ENCODE measurements at places on chromosomes 7 and 10. TPM values are rescaled to one million over a fixed set of nuclear protein-coding genes. Genes with fewer than 3 reads are reported as not detected.

AP1S1 gene
- polyA plus RNA-seq, result 310 TPM

- no peaks in the 10 kb centered on the region for H3K4me1 ChIP-seq
- H3K36me3 ChIP-seq, result no peaks in the 10 kb centered on the region
- no peaks in the 10 kb centered on the region for H3K27me3 ChIP-seq
- no peak overlapping the region for H3K27ac ChIP-seq
Observed at GRCh38 chr7:130099331-130099730, 29.0 kb downstream of the KLHDC10 start.

GRCh38 chr10:59829024-59829423 is 75.8 kb upstream of the MRLN start:
- H3K4me3 ChIP-seq, result no peak overlapping the region
- DNase-seq, result no peak
- no peak overlapping the region for H3K27ac ChIP-seq

DNA sequence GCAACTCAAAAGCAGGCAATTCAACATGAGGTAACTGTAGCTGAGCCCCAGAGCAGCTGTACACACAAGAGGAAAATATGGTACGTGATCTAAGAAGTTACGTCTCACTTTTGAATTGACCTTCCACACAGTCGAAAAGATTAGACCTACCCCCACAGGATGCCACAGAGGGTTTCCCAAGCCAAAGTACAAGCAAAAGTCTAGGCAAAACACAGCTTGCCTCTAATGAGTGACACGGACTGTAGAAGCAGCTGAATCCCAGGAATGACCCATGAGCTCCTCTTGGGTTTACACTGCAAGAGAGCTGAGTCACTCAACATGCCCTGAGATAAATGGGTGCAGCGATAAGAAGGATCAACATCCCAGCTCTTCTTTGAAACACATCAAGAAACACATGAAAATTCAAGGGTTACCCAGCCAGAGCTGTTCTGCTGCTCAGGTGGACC is 9.8 kb downstream of the CREB3L2 start:
- no peaks in the 10 kb centered on the region for H3K36me3 ChIP-seq
- DNase-seq, result no peak
- peaks cover 29% of the 10 kb centered on the region for H3K4me1 ChIP-seq
- no peaks in the 10 kb centered on the region for H3K27me3 ChIP-seq
- H3K27ac ChIP-seq, result no peak overlapping the region

DNA sequence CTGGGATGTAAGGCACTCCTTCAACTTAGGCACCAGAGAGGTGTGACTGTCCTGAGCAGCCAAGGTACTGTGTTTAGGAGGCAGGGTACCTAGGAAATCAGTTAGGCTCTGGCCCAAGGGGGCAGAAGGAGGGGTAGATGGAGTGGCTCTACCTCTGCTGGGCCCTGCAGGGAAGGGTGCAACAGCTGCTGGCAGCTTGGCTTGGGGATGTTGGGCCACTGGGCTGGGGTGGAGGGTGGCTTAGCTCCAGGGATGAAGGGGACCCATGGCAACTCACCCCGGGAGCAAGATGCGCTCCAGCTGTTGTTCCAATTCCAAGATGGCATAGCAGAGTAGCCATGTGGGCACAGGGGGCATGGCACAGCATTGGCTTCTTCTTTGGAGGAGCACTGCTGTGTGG is 42.1 kb downstream of the NEURL1 start:
- H3K36me3 ChIP-seq, result no peaks in the 10 kb centered on the region
- no peak overlapping the region for H3K4me3 ChIP-seq
- H3K4me1 ChIP-seq, result no peaks in the 10 kb centered on the region
- peaks cover 3% of the 10 kb centered on the region for H3K27me3 ChIP-seq
- no peak overlapping the region for H3K27ac ChIP-seq

FLNC gene
- 0.03 TPM for polyA plus RNA-seq

PNLIP gene
- polyA plus RNA-seq, result not detected

- no peaks in the 10 kb centered on the region for H3K36me3 ChIP-seq
- H3K4me1 ChIP-seq, result no peaks in the 10 kb centered on the region
- DNase-seq, result no peak
- no peak overlapping the region for H3K4me3 ChIP-seq
- H3K27me3 ChIP-seq, result no peaks in the 10 kb centered on the region
Observed at GRCh38 chr10:69497611-69498390, 46.5 kb downstream of the TSPAN15 start.

DNA sequence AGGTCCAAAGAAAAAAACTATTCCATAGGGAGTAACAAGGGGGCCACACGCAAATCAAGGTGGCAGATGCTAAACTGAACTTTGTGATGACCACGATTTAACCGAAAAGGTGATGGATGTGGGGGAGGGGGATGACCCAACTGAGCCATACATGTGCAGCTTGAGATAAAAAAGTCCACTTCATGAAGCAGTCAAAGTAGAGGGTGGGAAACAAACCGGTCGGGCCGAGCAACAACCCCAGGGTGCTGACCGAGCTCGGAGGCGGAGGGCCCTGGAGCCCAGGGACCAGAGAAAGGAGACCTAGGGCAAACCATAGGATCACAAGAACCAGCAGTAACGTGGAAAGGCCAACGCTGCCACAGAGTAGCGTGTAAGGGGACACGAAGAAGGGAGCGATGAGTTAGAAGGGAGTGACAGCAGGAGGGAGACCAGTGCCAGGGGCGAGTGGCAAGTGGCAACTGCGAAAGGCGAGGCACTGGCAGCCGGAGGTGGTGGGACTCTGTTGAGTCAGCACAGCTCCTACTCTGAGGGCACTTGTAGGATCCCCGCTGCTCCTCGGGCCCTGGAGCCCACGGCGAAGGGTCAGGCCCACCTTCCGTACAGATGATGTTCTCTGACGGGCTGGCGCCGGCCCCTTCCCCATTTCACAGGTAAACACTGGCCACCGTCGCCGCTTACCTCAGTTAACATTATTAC is 540 bp downstream of the SNX13 start:
- peaks cover 32% of the 10 kb centered on the region for H3K4me1 ChIP-seq
- H3K27me3 ChIP-seq, result no peaks in the 10 kb centered on the region
- H3K27ac ChIP-seq, result peak overlapping the region; percentile 93
- no peaks in the 10 kb centered on the region for H3K36me3 ChIP-seq
- H3K4me3 ChIP-seq, result peak overlapping the region; percentile 80
- no peak for DNase-seq

SYNPO2L gene
- polyA plus RNA-seq, result not detected

DNA sequence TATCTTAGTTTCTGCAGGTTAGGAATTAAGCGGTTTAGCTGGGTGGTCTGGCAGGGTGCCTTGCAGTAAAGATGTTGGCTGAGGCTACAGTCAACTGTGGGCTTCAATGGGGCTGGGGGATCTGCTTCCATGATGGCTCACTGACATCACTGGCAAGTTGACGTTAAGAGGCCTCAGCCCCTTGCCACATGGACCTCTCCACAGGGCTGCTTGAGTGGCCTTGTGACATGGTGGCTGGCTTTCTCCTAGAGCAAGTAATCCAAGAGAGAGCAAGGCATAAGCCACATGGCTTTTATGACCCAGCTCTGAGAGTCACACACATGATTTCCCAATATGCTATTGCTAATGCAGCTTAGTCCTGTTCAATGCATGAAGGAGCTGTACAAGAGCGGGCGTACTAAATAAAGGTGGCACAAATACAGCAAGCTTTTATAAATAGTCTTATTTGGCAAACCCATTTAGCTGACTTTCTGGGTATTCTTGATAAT is 109.1 kb downstream of the SEPTIN7 start:
- DNase-seq, result no peak
- H3K36me3 ChIP-seq, result peaks cover 4% of the 10 kb centered on the region
- no peak overlapping the region for H3K27ac ChIP-seq
- H3K4me3 ChIP-seq, result no peak overlapping the region
- no peaks in the 10 kb centered on the region for H3K27me3 ChIP-seq

DNA sequence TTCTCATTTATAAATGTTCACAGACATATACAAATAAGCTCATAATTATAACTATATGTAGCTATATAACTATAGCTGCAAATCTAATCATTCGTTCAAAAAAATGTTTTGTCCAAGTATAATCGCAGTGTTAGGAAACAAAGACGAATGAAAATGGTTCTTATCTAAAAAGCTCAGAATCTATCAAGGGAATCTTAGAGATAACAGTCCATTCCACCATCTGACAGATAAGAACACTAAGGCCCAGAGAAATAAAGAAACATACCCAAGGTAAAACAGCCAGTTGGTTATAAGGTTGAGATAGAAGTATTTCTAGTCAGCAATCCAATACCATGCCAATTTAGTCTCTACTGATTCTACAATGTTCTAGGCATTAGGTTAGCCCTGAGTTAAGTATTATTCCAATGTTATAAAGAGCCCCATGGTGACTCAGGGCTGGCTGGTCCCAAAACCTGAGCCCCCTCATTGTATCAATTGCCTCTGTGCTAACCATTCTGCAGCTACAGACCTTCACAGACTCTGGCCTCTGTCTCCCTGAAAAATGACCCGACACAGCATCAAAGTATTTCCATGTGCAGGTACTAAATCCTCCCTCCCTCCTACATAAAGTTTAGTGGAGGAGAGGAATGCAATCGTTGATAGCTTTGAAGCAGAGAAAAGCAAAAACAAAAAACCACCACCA is 30.0 kb downstream of the CHCHD3 start:
- no peaks in the 10 kb centered on the region for H3K27me3 ChIP-seq
- no peak for DNase-seq
- no peaks in the 10 kb centered on the region for H3K36me3 ChIP-seq
- H3K4me3 ChIP-seq, result no peak overlapping the region

DNA sequence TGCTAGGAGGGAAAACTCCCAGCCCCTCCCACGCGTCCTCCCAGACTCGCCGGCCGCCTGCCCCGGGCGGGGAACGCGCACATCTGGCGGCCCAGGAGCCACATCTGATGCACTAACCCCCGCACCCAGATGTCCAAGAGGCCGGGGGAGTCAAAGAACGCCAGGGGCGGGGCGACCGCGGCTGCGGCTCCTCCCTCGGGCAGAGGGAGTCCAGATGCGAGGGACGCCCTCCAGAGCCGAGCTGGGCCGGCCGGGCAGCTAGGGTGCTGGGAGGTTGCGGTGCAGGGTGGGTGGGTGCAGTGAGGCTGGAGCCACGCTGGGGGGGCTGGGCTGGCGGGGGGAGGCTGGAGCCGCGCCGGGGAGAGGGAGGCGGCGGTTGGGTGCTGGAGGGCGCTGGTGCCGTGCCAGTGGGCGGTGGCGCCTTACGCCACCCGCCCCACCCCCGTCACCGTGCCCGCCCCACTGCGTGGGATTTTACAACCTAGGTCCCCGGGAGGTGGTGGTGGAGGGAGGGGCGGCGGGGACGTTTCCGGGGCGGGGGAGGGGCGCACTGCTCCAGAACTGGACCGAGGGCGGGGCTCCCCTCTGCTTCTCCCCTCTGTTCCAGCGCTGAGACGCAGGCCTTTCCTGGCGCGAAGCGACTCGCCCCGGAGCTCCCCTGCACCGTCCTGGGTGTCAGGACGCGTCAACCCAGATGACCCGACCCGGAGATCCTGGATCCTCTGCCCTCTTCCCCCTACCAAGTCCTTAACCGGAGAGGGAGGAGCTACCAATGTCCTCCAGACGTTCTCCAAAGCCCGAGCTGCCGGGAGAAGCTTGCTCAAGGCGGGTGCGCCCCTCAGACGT is 109.1 kb downstream of the REEP3 start:
- peak overlapping the region; percentile 72 for H3K4me3 ChIP-seq
- no peaks in the 10 kb centered on the region for H3K27me3 ChIP-seq
- no peaks in the 10 kb centered on the region for H3K36me3 ChIP-seq
- H3K27ac ChIP-seq, result peak overlapping the region; percentile 97
- peaks cover 32% of the 10 kb centered on the region for H3K4me1 ChIP-seq

PARG gene
- polyA plus RNA-seq, result 17.0 TPM

DNA sequence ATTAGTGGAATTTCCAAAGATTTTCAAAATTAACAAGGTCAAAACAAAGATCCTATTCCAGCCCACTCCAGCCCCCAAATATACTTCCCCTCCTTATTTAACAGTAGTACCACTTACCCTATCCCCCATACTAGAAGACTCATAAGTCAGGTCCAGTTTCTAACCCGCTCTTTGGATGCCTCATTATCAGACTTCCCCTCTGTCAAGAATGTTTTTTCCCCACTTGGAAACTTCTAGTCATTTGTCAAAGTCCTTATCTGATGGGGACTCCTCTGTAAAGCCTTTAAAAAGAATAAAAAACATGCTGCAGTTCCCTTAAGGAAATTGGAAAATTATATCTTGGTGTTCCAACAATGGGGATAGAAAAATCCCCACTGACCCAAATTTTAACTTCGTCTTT is 70.1 kb downstream of the IMMP2L start:
- H3K4me1 ChIP-seq, result no peaks in the 10 kb centered on the region
- H3K27ac ChIP-seq, result no peak overlapping the region
- no peak overlapping the region for H3K4me3 ChIP-seq
- H3K27me3 ChIP-seq, result no peaks in the 10 kb centered on the region
- DNase-seq, result no peak

FGF8 gene
- polyA plus RNA-seq, result not detected

DNA sequence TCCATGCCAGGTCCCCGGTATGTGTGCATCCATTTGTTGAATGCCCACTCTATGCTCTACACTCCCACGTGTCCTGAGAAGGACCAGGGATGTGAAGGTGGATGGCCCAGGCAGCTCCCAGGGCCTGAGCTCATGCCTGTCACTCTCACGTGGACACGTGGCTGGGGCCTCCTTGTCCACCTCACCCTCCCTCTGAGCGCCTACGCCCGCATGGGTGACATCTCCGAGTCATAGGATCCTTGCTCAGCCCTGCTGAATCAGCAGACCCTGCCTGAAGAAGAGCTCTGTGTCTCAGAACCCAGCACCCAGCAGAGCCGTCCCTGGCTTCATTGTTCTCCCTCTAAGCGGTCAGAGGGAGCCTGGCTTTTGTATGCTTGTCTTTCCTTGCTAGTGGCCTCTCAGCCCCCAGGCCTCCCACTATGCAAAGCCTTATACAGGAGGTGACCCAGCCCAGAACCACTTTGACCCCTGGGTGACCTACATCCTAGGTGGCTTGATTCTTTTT is 107.9 kb upstream of the PPIF start:
- no peak for DNase-seq
- no peaks in the 10 kb centered on the region for H3K36me3 ChIP-seq
- no peaks in the 10 kb centered on the region for H3K27me3 ChIP-seq
- peaks cover 39% of the 10 kb centered on the region for H3K4me1 ChIP-seq
- H3K27ac ChIP-seq, result peak overlapping the region; percentile 62

CALN1 gene
- not detected for polyA plus RNA-seq

WEE2 gene
- not detected for polyA plus RNA-seq

DNA sequence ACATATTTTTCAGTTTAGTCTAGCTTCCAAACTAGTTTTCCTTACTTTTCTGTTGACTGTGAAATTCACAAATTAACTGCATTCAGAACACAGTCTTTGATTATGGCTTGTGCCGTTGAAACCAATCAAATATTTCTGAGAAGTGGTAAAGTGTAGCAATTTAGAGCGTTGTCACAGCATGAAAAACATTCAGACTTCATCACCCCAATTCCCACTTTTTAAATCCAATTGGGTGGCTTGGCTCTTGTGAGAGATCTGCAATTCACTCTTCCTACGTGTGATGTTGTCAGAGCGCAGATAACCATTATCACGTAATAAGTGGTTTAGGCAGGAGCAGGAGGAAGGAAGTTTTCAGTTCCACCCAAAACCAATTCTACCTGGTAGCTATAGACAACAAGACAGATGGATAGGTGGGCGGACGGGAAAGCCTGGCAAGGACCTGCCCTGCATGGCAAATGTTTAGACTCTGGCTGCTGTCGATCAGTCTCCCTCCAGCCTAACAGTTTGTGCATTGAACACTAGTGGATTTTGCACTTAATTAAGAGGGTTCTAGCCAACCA is 8.9 kb downstream of the COBL start:
- DNase-seq, result no peak
- H3K4me1 ChIP-seq, result peaks cover 7% of the 10 kb centered on the region
- no peak overlapping the region for H3K27ac ChIP-seq
- H3K27me3 ChIP-seq, result no peaks in the 10 kb centered on the region
- no peak overlapping the region for H3K4me3 ChIP-seq

GRCh38 chr10:119371704-119372663 is 164.6 kb downstream of the GRK5 start:
- no peaks in the 10 kb centered on the region for H3K27me3 ChIP-seq
- no peaks in the 10 kb centered on the region for H3K4me1 ChIP-seq
- H3K36me3 ChIP-seq, result no peaks in the 10 kb centered on the region
- no peak overlapping the region for H3K4me3 ChIP-seq

Data from keratinocyte (primary cell).